Hypothalamus (tissue), 51 donors: ENCODE measurements at places on chromosomes 2 and 18.

- DNase-seq = no peak
Measured at GRCh38 chr2:54381293-54381692, 74.8 kb upstream of the SPTBN1 start.

GRCh38 chr2:152028182-152028862 lies 70.5 kb downstream of the CACNB4 start:
- DNase-seq = no peak

DNA sequence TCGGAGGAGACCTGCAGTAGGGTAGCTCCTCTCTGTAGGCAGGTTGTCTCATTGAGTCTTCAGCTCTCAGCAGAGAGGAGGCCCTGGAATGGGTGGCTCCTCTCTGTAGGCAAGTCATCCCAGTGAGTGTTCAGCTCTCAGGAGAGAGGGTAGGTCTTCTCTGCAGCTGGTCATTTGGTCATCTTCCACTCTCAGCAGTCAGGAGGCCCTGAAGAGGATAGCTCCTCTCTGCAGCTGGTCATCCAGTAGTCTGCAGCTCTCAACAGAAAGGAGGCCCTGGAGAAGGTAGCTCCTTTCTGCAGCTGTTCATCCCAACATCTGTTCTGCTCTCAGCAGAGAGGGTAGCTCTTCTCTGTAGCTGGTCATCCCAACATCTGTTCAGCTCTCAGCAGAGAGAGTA lies 26.0 kb upstream of the RUFY4 start:
- DNase-seq = no peak

GRCh38 chr2:24105816-24106215 lies 17.3 kb downstream of the PFN4 start:
- no peak for DNase-seq

DNA sequence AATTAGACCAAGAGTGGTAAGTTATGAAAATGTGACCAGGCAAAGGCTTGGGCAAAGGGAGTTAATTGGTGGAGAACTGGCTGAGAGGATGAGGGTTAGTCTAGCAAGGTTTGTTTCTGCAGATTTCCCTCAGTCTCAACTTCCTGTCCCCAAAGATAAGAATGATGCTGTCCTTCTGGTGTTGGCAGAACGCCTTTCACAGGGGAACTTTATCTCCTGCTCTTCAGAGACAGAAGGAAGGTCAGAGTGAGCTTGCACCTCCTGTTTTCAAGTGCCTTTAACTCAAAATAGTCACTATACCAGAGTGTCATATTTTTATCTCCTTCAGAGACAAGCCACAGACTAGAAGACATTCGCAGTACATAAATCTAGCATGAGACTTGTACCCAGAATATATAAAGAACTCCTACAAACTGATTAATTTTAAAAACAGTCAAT lies 95.7 kb downstream of the TEX51 start:
- no peak for DNase-seq

DNA sequence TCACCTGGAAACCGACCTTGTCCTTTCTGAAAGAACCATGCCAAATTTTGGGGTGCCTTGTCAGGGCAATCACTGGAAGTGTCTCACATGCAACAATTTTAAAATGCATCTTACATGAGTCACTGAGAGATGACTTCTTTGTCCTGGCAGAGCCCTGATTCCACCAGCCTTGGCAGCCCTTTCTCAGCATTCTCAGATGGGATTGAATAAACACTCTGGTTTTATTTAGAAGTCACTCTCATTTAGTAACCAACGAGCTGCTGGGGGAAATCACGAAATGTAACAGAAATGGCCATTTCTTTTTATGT lies 3.8 kb upstream of the ATP8B1 start:
- DNase-seq = no peak

DNA sequence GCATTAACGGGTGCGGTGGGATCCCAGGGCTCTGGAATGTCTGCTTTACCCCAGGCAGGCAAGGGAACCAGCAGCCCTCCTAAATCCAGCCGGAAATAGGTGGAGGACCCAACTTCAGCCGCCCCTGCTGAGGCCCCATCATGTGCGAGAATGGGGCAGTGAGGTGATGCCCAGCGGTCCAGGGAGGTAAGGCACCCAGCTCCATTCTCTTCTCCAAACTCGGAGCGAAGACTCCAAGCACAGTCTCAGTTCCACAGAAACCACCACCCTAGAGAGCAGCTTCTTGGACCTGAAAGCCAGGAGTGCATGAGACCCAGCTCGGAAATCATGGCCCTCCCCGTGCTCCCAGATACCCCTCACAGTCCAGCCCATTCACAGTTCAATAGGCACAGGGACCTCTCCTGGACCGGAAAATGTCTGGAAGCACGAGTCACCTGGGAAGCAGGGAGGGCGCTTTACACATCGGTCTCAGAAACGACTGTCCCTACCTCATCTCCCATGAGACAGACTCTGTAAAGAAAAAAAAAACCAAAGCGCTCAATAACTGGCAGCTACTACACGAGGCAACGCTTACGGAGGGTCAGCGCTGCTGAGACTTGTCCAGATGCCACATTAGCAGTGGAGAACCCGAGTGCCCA lies 2.0 kb downstream of the SDC1 start:
- no peak for DNase-seq

DNA sequence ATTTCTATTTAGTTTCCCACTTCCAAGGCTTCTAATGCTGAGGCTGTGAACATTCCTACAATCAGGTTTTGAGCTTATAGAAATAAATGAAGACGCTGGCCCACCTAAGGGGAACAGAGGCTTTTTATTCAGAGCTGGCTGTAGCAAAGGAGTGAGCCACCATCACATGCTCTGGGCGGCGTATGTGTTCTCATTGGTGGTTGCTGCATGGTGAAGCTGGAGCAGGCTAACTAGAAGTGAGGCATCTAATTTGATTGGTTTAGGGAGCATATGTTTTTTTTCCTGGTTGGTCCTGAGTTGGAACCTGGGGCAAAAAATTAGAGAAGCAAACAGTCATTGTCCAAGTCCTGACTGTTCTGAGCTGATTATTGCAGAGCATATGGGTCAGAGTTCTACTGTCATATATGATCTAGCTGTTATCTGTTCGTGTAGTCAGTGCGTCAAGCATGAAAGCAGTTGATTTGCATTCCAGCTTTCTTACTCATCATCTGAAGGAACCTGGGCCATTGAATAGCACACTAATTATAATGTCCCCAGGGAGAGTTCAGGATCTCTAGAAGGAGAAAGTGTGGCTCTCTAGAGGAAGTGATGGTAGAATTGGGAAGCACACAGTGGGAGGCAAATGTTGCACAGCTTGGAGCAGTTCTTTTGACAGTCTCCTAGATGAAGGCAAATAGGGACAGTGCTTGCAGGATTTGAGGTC lies 279.6 kb downstream of the PARD3B start:
- DNase-seq = no peak

GRCh38 chr2:239830121-239831000 lies 194.8 kb downstream of the NDUFA10 start:
- DNase-seq = no peak

GRCh38 chr2:241592126-241592845 lies 33.7 kb downstream of the BOK start:
- DNase-seq = no peak

GRCh38 chr2:235195921-235196320 lies 244.1 kb downstream of the SH3BP4 start:
- DNase-seq = peak; percentile 11

DNA sequence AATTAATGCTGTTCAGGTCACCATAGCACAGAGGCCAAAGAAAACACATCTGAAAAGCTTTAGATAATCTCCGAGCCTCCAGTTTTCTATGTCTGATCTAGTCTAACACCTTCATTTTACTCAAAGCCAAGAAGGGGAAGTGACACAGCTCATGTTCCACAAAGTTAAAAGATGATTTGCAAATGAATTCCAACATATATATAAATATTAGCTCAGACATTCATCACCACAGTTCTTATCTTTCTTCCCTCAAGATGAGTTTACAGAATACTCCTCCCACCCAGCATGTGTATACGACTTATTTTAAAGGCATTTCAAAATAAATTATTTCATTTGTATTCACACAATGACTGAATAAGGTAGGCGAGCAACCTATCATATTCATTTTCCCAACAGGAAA lies 82.4 kb downstream of the AAK1 start:
- no peak for DNase-seq
